Neuronal stem cell (in vitro differentiated cells): ENCODE measurements at places on chromosomes 5 and 9.
A peak's percentile ranks its signal among the peaks of the same experiment; 100 is the strongest.

DNA sequence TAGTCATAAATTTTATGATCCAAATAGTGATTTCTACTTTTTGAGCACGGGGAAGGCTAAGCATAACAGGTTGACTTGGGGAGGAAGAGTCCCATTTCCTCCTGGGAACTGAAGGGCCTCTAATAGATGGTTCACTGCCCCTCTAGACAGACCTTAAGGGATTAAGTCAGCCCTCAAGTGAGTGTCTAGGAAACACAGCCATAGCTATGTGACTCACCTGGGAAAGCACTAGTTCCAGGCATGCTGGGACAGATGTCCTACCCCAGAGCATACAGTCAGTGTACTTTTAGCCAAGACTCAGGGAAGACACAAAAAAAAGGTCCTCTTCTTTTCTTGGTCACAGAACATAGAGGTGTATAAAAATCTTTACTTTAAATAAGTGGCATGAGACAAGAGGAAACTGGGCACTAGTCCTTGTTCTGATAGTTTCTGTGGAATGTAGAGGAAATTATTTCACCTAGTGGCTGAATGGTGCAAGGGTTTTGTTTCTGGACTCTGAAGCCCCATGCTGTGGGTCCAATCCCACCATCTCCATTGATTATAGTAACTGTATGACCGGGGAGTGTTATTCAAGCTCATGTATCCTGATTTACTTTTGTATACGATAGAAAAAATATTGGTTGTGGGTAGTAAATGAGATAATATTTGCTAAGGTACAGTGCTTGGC lies 86.0 kb downstream of the NREP start:
- H3K36me3 ChIP-seq, result no peaks in the 10 kb centered on the region
- H3K27ac ChIP-seq, result no peak overlapping the region
- no peaks in the 10 kb centered on the region for H3K27me3 ChIP-seq
- DNase-seq, result no peak
- no peaks in the 10 kb centered on the region for H3K4me1 ChIP-seq

DNA sequence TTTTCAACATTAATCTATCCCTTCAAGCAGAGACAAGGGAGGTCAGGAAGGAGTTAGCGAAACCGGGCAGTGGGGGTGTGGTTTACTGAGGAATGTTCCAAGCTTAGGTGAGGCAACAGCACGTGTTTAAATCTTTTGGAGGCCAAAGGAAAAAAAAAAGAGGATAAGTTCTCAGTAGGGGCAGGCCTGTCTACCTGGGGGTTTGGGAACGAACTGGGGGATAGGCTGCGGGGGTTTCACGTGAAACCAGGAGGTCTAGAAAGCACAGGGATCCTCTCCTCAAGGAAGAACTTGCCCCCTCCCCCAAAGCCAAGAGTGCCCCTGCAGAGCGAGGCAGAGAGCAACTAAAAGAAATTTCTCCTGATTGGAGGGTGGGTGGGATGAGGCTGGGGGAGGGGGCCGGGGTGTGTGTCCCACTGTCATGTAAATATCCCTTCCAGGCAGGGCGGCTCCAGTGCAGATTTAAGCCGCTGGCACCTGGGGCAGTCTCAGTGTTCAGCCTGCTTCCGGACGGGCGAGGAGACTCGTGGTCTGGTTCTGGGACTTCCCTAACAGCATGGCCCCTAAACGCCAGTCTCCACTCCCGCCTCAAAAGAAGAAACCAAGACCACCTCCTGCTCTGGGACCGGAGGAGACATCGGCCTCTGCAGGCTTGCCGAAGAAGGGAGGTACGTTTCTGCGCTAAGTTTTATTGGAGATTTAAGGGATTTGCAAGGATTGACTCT lies 5.5 kb upstream of the SET start:
- H3K27ac ChIP-seq, result peak overlapping the region; percentile 87
- H3K4me1 ChIP-seq, result peaks cover 22% of the 10 kb centered on the region
- no peaks in the 10 kb centered on the region for H3K36me3 ChIP-seq
- H3K27me3 ChIP-seq, result no peaks in the 10 kb centered on the region

GRCh38 chr5:127007522-127007921 lies 22.8 kb downstream of the MARCHF3 start:
- no peak overlapping the region for H3K4me3 ChIP-seq
- peaks cover 3% of the 10 kb centered on the region for H3K4me1 ChIP-seq
- no peaks in the 10 kb centered on the region for H3K36me3 ChIP-seq
- H3K27ac ChIP-seq, result no peak overlapping the region
- no peaks in the 10 kb centered on the region for H3K27me3 ChIP-seq
- DNase-seq, result no peak

DNA sequence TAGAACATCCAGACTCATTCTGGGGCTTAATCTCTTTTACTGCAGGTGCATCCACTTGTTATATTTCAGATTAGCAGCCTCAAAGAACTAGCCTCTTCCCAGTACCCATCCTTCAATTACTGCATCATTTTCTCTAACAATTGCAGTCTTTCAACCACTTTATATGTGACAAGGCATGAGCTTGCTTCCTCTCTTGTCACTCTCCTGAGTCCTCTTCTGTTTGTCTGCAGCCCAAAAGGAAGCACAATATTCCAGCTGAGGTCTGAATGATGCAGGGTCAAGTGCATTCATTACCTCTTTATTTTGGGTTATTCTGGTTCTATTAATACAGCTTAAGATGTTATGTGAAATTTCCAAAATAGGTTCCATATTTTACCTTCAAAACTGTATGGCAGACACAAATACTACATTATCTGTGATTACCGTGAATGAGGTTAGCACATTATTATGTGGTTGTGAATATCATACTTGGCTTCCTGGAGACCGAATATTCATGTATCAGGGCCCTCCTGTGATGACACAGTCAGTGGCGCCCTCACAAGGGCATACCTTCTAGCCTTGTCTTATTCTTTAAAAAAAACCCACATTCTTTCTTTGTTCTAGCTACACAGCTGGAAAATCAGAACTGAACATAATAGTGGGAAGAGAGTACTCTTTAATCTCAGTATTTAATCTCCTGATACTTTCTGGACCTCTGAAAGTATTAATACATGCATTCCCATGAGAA lies 323.8 kb downstream of the PDE4D start:
- DNase-seq, result no peak
- no peaks in the 10 kb centered on the region for H3K27me3 ChIP-seq
- H3K4me3 ChIP-seq, result no peak overlapping the region
- H3K36me3 ChIP-seq, result no peaks in the 10 kb centered on the region

- DNase-seq, result no peak
- H3K27ac ChIP-seq, result no peak overlapping the region
- H3K4me3 ChIP-seq, result peak overlapping the region; percentile 72
- peaks cover 9% of the 10 kb centered on the region for H3K4me1 ChIP-seq
Observed at GRCh38 chr5:14870337-14871213, 1.0 kb downstream of the ANKH start.

GRCh38 chr5:107597247-107597646 lies 73.5 kb downstream of the EFNA5 start:
- no peaks in the 10 kb centered on the region for H3K27me3 ChIP-seq
- peaks cover 10% of the 10 kb centered on the region for H3K4me1 ChIP-seq
- H3K27ac ChIP-seq, result no peak overlapping the region
- H3K4me3 ChIP-seq, result no peak overlapping the region
- peaks cover 2% of the 10 kb centered on the region for H3K36me3 ChIP-seq

- H3K27me3 ChIP-seq, result no peaks in the 10 kb centered on the region
- H3K4me1 ChIP-seq, result no peaks in the 10 kb centered on the region
- H3K27ac ChIP-seq, result no peak overlapping the region
- no peak for DNase-seq
Observed at GRCh38 chr9:99811598-99812383, 9.9 kb upstream of the NR4A3 start.

DNA sequence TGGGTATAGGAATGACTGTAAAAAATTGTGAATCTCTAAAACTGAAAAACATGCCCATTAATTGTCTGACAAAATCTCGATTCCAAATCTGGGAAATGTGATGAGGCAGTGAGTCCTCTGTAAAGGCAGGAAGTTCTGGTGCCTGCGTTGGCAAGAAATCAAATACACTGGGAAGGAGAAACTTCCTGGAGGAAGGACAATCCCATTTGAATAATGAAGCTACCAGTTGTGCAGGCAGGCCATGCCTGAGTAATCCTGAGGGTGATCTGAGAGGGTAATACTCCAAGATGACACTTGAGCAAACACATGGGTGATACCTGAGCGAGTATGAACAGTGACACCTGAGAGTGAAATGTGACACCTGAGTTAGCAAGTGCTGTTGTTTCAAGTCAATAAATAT lies 49.7 kb downstream of the KIF24 start:
- H3K27me3 ChIP-seq, result no peaks in the 10 kb centered on the region
- no peak overlapping the region for H3K4me3 ChIP-seq
- H3K36me3 ChIP-seq, result peaks cover 29% of the 10 kb centered on the region
- no peaks in the 10 kb centered on the region for H3K4me1 ChIP-seq
- no peak for DNase-seq
- H3K27ac ChIP-seq, result no peak overlapping the region

DNA sequence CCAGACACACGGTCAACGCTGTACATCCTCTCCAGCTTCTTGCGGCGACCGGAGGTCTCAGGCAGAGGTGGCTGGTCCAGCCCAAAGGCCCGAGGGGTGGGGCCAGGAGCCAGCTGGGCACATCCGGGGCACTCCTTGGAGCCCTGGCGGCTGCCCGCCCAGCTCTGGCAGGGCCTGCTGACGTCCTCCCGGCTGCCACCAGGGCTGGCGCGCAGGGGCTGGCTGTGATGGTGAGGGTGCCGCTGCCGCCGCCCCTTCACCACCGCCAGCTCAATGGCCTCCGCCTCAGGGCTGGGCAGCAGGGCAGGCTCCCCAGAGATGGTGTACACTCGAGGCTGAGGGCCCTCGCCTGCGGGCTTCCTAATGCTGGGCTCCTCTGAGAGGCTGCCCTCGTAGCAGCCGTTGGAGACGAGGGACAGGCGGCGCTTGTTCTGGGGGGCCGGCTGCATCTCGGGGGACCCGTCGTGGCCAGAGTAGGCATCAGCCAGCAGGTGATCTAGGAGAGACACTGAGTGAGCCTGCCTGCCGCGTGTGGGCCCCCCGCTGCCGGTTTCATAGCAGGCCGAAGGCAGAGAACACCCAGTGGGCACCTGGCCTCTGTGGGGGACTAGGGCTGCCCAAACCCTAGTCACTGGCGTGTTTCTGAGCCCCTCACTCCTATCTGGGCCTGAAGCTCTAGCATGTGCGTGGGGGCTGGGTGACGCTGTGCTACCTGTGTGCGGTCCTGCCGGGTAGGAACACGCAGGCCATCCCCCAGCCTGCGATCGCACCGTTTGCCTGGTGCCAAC lies 1.5 kb downstream of the NSMF start:
- H3K4me1 ChIP-seq, result peaks cover 11% of the 10 kb centered on the region
- DNase-seq, result no peak
- H3K36me3 ChIP-seq, result peaks cover 48% of the 10 kb centered on the region
- H3K27ac ChIP-seq, result no peak overlapping the region

DNA sequence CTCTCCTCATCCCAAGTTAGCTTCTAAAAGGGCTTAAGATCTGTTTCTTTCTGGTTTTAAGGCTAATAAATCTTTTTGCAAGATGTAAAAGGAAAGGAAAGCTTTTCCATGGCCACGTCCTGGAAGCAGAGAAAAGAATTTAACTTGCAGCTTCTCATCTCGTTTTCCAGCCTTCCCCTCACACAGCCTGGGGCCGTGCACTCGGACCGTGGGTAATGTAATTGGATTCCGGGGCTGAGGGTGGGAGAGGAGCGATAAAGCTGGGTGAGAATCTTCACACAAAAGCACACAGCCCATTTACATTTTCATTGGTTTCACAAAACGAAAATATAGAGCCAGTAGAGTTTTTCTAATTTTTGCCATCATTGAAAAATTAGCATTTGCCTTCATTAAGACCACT lies 91.2 kb downstream of the IRX2 start:
- H3K36me3 ChIP-seq, result no peaks in the 10 kb centered on the region
- H3K27me3 ChIP-seq, result no peaks in the 10 kb centered on the region
- DNase-seq, result no peak
- H3K4me3 ChIP-seq, result no peak overlapping the region
- H3K27ac ChIP-seq, result no peak overlapping the region

GRCh38 chr5:159713254-159713653 lies 203.0 kb upstream of the ADRA1B start:
- no peak overlapping the region for H3K4me3 ChIP-seq
- no peaks in the 10 kb centered on the region for H3K4me1 ChIP-seq
- H3K36me3 ChIP-seq, result no peaks in the 10 kb centered on the region
- H3K27ac ChIP-seq, result no peak overlapping the region
- H3K27me3 ChIP-seq, result no peaks in the 10 kb centered on the region

DNA sequence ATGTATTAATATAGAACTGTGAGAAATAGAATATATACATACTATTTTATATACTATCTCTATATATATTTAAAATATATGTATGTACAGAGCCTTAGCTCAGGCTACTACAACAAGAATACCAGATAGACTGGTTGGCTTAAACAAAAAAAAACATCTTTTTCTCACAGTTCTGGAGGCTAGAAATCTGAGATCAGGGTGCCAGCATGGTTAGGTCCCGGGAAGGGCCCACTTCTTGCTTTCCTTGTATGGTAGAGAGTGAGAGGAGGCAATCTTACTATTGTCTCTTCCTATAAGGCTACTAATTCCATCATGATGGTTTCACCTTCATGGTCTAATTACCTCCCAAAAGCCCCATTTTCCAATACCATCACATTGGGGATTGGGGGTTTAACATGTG lies 613.0 kb downstream of the ZNF608 start:
- H3K4me3 ChIP-seq, result no peak overlapping the region
- peaks cover 4% of the 10 kb centered on the region for H3K4me1 ChIP-seq
- H3K27ac ChIP-seq, result no peak overlapping the region
- no peaks in the 10 kb centered on the region for H3K27me3 ChIP-seq
- DNase-seq, result no peak

DNA sequence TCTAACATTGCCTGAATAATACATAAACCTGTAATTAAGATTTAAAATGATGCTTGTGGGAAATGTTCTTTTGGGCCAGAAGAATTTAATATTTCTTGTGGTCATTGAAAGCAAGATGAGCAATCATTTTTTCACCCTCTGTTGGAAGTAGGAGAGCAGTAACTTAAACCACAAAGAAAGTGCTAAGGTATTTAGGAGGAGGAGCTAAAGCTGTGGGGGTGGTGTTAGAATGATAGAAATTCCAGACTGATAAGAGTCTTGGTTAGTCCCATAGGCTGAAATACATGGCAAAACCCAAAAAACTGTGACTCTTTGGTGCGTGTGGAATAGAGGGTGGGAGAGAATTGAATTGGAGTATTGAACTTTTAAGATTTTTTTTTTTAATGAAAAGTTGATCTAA lies 247.0 kb downstream of the YTHDC2 start:
- H3K36me3 ChIP-seq, result no peaks in the 10 kb centered on the region
- H3K4me1 ChIP-seq, result no peaks in the 10 kb centered on the region
- no peaks in the 10 kb centered on the region for H3K27me3 ChIP-seq
- H3K4me3 ChIP-seq, result no peak overlapping the region

GRCh38 chr9:76219560-76220151 lies 174.6 kb downstream of the RFK start:
- H3K27me3 ChIP-seq, result no peaks in the 10 kb centered on the region
- peaks cover 14% of the 10 kb centered on the region for H3K4me1 ChIP-seq
- DNase-seq, result no peak
- H3K36me3 ChIP-seq, result no peaks in the 10 kb centered on the region

GRCh38 chr5:83374547-83374946 lies 97.0 kb upstream of the VCAN start:
- H3K4me3 ChIP-seq, result no peak overlapping the region
- H3K27me3 ChIP-seq, result no peaks in the 10 kb centered on the region
- peaks cover 12% of the 10 kb centered on the region for H3K4me1 ChIP-seq
- H3K27ac ChIP-seq, result no peak overlapping the region
- no peak for DNase-seq
- H3K36me3 ChIP-seq, result no peaks in the 10 kb centered on the region

GRCh38 chr5:164119806-164120447 lies 614.5 kb downstream of the MAT2B start:
- H3K36me3 ChIP-seq, result no peaks in the 10 kb centered on the region
- no peak for DNase-seq
- no peaks in the 10 kb centered on the region for H3K27me3 ChIP-seq
- H3K27ac ChIP-seq, result peak overlapping the region; percentile 38
- H3K4me1 ChIP-seq, result no peaks in the 10 kb centered on the region
- no peak overlapping the region for H3K4me3 ChIP-seq
